ENCODE measurements at places on chromosomes 3 and 15.

DNA sequence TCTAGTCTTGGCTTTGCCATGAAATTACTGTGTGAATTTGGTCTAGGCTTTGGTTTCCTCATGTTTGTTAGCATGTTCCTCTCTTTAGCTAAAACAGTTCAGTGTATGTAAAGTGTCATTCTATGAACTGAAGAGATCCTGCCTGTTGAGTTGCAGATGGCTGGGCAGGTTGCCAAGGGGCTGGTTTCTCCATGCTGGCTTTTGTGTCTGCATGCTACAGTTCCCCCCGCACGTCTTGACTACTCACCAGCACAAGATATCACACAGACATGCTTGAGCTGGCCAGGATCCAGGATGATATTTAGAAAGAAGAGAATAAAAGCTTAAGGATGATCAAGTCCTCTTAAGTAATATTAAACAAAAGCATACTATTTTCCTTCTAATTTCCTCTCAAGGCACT is 90.2 kb downstream of the CERS3 start:
- DNase-seq, result peak; percentile 11

GRCh38 chr3:138442433-138442832 is 8.0 kb downstream of the ESYT3 start:
- no peak for DNase-seq

- no peak for DNase-seq
These were observed 567.8 kb downstream of the IGSF11 start for GRCh38 chr3:118466795-118467330.

DNA sequence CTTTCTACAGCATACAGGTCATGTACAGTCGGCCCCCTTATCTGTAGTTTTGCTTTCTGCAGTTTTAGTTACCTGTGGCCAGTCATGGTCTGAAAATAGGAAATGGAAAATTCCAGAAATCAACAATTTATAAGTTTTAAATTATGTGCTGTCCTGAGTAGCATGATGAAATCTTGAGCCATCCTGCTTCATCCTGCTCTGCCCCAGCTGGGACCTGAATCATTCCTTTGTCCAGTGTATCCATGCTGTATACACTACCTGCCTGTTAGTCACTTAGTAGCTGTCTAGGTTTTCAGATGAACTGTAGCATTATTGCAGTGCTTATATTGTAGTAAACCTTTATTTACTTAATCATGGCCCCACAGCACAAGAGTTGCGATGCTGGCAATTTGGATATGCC is 44.8 kb downstream of the AP4E1 start:
- DNase-seq, result no peak

Data from stimulated activated CD8-positive, alpha-beta memory T cell treated with anti-CD3 and anti-CD28 coated beads, Interleukin-4, amount 100 ng/mL, for 24 hours (primary cell).